ENCODE measurements at places on chromosomes 7 and 10.

GRCh38 chr10:133104963-133105640 is 17.4 kb downstream of the ADGRA1 start:
- DNase-seq: no peak

GRCh38 chr10:114388275-114388674 is 16.0 kb downstream of the AFAP1L2 start:
- DNase-seq: no peak

- DNase-seq: no peak
Observed at GRCh38 chr7:132352800-132353199, 223.5 kb downstream of the PLXNA4 start.

DNA sequence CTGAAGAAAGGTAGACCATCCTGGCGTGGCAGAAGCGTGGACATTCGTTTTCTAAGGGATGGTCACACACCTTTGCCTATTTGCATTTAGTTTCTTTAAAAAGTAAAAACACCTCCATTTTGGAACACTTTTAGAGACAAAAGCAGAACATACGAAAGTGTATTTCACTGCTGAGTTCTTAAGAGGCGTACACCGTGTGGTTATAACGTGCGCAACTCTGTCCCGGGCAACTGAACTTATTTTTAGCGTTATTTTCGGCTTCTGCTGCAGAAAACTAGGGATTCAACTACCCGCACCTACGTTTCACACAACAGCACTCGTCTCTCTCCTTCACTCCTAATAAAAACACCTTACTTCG is 557 bp upstream of the LSM8 start:
- no peak for DNase-seq

GRCh38 chr10:16117305-16117695 is 257.0 kb upstream of the MINDY3 start:
- no peak for DNase-seq

GRCh38 chr10:120789303-120790203 is 61.6 kb upstream of the WDR11 start:
- DNase-seq: no peak

DNA sequence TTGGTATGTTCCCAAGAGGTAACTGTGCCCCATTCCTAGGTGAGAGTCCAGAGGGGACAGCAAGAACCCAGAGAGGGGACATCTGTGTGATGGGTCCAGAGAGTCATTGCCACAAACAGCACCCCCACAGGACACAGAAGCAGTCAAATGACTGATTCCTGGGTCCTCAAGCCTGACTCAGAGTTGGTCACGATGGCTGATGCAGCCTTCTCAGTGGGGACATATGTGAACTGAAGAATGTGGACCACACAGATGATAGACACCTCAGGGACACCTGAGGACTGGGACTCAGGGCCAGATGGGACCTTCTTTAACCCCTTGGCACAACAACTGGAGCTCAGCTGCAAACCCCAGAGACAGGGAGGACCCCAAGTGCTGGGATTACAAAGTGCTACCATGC is 96.5 kb downstream of the STRA8 start:
- DNase-seq: no peak

DNA sequence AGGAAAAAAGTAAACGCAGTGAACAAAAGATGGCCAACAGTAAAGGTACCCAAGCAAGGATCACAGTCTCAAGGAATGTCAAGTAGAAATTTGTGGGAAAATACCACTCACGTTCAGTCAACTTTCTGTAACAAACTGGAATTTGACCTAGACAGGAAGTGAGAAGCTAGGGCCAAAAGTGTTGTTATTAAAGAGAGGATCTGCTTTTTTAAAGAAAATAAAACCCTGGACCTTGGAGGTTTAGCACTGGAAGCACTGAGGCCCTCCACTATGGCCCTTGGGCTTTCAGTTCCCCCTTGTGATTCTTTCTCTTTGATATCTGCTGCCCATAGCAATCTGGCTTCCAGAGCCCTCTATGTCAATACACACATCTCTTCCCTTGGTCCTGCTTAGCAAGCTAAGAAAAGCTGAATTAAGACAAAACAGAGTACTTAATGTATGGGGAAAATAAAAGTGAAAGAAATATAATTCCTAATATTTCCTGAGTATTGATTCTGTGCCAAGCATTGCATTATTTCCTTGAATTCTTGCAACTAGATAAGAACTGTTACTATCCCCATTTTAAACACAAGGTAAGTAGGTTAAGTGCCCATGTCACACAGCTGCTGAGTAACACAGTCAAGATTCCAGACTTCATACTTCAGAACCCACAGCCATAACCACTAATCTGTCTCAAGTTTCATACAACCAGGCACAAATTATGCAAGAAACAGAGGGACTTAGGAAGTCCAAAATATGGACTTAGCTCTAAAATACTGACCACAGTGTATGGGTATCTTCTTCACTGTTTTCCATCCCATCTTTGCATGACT is 2.6 kb upstream of the ZNF438 start:
- DNase-seq: no peak

GRCh38 chr10:12846718-12847117 is 154.8 kb downstream of the CCDC3 start:
- no peak for DNase-seq

- no peak for DNase-seq
Observed at GRCh38 chr7:7639421-7639820, 1.1 kb upstream of the UMAD1 start.

DNA sequence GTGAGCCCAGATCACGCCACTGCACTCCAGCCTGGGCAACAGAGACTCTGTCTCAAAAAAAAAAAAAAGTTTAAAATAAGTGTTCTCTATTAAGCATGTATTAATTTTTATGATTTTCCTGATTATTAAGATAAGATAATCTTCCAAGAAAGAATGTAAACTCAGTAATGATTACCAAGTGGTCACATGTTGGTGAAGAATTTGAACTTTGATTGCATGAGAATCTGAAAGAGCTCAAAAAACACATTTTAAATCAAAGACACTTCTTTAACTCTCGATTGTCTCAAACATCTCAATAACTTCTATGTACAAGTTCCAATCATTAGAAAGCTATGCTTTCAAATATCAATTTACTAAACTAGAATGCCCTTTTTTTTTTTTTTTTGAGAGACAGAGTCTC is 33.8 kb downstream of the SNX8 start:
- DNase-seq: no peak

- DNase-seq: no peak
Observed at GRCh38 chr10:109343293-109343692, 580.0 kb downstream of the XPNPEP1 start.

- no peak for DNase-seq
Observed at GRCh38 chr10:112215342-112215774, 31.8 kb upstream of the GPAM start.

DNA sequence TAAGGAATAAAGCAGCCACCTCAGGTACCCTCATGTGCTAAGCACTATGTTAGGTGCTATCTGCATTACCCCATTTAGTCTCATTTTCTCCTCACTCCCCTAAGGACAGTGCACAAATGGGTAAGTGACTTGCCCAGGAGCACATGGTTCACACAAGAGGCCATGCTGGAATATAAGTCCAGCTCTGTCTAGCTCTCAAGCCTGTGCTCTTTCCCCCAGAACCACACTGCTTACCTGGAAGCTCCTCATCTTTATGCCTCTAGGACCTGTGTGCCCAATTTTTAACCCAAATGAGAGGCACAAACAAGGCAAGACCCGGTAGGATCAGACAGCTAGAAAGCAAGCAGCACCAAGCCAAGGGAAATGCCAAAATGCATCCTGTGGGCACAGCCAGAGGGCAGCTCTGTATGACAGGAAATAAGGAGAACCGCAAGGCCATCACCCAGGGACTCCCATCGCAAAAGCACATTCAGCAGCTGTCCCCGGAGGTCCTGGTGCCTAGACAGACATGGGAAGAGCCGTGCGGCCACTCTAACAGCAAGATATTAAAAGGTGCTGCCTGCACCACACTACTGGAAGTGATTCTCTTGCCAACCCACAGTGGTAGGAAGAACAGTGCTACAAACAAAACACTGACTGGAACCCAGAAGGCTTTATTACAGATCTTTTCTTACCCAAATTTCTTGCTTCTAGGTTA is 88.1 kb downstream of the GSAP start:
- no peak for DNase-seq

- no peak for DNase-seq
Observed at GRCh38 chr7:151256410-151257045, 8.0 kb upstream of the SMARCD3 start.

DNA sequence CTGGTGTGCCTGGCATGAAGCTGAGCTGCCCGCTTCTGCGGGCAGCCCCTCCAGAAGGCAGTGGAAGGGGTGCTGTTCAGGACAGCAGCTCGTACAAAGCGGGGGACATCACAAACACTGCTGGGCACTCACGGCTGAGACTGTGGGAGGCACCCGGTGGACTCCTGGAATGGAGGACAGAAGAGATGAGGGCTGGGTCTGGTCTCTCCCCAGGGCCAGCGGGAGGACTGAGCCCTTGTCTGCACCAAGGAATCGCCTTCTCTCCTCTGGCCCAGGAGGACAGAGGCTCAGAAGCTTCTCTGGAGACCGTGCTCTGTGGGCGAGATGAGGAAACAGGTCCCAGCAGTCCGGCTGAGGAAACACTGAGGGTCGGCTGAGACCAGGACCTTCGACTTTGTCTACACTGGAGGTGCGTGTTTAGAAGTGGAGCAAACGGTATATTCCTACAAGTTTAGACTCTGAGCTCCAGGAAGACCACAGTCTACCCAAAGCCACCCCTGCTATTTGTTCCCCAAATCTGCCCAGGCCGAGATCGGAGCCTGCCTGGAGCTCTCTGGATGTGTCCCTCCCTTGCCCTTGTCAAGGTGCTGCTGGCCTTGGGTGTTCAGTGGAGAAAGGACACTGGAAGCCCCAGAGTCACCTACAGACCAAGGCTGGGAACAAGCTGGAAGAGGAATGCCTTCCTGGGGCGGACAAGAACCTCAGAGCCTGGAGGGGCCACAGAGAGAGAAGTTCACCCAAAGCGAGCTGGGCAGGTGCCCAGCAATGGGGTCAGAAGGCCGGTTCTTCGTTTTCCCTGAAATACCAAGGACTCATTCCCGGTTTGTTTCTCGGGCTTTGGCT is 12.9 kb upstream of the INPP5A start:
- no peak for DNase-seq

- no peak for DNase-seq
Observed at GRCh38 chr7:152859781-152860191, 100.2 kb downstream of the ACTR3B start.

DNA sequence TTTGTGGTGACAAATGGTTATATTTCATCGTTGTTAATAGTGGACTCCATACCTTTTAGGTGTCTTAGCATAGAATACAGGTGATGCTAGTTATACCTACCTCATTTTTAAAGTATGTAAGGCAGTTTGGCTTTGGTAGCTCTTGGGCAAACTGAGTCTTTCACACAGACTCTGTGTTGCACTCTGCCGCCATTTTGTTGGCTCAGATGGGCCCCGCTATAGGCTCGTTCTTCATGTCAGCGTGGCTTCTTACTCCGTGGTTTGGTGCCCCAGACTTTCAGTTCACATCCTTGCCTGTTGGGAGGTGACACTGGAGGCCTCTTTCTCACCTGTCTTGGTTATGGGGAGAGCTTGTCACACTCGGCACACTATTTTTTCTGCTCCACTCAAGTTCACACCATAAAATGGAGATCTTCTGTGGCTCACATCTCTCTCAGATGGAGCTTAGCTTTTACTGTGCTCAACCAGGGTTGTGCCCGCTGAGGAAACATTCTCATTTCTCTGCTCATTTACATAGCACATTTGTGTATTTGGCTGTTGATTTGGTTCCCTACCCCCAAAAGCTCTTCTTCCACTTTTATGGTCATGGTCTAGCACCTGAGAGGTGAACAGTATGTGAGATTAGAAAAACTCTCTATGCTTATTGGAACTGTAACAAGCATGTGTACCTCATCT is 178.5 kb downstream of the ARID5B start:
- DNase-seq: no peak

DNA sequence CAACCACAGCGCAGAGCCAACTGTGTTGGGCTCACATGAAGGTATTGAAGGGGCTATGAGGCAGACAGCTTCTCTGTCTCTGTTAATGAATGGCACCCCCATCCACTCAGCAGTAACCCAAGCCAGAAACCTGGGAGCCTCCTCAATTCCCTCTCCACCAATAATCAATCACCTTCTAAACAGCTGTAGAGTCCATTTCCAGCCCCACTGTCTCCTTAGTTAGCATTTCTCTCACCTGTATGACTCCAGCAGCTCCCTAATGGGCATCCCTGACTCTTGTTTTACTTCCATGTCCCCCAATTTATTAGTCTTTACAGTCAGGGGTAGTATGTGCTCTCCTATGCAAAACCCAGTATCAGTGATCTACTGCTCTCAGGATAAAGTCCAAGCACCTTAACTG is 6.9 kb downstream of the SRI start:
- DNase-seq: no peak

- DNase-seq: no peak
Observed at GRCh38 chr7:46454816-46455215, 533.7 kb upstream of the IGFBP3 start.

DNA sequence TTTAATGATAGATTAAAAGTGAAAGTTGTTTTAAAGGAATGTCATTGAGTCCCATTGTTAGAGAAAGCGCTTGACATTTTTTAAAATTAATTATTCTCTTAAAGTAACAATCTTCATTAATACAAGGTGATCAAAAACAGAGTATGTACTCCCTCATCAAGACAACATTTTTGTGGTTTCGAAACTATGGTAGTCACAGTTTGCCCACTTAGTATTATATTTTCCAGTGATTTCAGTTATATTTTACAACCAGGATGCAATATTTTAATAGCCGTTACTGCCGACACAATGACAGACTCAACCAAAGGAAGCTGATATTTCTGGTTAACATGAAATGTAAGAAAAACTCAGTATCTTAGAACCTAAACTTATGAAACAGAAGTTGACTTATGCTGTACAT is 31.3 kb downstream of the MKX start:
- no peak for DNase-seq

DNA sequence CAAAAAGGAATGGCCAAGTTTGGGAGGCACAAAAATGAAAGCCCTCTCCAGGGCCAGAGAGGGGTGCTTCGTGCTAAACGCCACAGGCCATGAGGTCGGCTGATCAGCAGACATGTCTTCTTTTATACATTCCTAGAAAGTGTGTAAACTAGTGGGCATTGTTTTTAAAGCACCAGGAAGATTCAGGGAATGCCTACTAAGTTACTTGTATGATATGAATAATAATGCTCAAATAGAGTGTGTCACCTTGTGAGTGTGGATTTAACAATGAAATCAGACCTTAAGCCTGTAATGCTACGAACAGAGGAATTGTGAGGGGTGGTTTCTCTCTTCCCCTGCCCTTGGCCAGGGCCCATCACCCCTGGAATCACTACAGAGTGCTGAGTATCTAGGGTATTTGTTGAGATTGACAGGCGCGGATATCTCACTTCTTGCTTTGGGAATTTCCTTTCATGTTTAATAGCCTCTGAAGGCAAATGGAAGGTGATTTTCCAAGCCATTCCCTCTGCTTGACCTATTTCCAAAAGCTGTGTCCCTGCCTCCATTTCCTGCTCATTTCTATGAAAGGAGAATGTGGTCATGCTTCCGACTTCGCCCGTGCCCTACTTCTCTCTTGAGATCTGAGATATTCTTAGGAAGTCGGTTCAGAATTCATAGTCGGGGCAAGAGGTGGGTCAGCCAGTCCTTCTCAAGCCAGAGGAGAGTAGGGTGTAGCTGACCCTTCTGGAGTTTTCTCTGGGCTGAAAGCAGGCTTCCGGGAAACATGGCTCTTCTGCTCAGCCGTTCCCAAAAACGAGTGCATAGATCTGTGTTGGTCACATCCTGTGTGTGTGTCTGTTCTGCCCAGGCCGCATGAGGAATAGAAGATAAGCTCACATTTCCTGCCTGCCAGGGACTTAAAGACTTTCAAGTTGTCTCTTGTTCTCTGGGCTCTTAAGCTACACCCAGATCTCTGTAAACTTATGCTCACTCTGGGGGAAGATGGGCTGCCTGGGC is 167.8 kb upstream of the ITGB1 start:
- no peak for DNase-seq

All from activated CD8-positive, alpha-beta memory T cell treated with anti-CD3 and anti-CD28 coated beads for 1 hour (primary cell).